ENCODE measurements at places on chromosomes 3 and 15.

DNA sequence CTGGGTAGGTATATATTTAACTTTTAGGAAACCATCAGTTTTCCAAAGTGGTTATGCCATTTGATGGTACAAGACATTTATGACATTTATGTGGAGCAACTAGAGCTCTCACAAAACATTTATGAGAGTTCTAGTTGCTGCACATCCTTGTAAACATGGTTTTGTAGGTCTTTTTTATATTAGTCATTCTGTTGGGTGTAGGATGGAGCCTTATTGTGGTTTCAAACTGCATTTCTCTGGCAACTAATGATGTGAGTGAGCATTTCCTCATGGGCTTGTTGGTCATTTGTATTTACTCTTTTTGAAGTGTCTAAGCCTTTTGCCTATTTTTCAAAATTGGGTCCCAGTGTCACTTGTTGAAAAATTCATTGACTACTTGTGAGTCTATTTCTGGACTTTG, 45.7 kb upstream of the MGLL start:
- no peak for DNase-seq

- DNase-seq, result no peak
Observed at GRCh38 chr3:114389156-114389555, 95.3 kb downstream of the TIGIT start.

- no peak for DNase-seq
Observed at GRCh38 chr3:133812872-133813271, 7.3 kb downstream of the SRPRB start.

DNA sequence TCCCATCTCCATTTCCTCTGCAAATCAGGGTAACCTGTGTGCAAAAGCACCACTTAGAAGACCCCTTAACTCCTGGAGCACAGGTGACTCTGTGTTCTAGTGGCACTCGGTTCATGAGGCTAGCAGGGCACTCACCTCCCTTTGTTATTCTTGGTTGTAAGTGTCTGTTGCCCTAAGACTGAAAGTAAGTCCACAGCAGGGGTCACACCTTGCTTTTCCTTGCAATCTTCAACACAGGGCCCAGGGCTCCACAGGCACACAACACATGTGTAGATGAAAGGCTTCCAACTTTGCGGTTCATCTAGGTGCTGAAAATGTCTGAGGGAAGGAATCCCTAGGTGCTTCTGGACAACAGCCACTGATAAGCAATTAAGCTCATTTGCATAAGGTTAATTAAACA, 2.9 kb downstream of the RNU6-1 start:
- no peak for DNase-seq

DNA sequence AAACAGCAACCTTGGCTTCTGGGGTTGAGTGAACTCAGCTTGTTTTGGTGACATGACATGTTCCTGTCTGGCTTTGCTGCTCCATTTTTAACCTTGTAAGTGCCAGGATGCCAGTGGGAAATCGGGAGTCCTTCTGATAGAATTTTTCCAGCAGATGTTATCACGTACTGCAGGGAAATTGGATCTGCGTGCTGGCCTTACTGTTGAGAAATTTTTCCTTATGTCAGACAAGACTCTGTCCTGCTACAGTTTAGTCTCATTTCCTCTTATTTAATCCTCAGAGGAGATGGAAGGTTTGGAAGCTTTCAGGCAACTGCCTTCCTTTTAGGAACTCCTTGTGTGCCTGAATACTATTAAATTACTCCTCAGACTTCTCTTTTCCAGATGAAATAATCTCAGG, 80.6 kb downstream of the PGPEP1L start:
- DNase-seq, result no peak

GRCh38 chr3:161475905-161476304, 20.7 kb upstream of the OTOL1 start:
- no peak for DNase-seq

- DNase-seq, result no peak
Observed at GRCh38 chr3:9056581-9056980, 93.3 kb upstream of the RAD18 start.

DNA sequence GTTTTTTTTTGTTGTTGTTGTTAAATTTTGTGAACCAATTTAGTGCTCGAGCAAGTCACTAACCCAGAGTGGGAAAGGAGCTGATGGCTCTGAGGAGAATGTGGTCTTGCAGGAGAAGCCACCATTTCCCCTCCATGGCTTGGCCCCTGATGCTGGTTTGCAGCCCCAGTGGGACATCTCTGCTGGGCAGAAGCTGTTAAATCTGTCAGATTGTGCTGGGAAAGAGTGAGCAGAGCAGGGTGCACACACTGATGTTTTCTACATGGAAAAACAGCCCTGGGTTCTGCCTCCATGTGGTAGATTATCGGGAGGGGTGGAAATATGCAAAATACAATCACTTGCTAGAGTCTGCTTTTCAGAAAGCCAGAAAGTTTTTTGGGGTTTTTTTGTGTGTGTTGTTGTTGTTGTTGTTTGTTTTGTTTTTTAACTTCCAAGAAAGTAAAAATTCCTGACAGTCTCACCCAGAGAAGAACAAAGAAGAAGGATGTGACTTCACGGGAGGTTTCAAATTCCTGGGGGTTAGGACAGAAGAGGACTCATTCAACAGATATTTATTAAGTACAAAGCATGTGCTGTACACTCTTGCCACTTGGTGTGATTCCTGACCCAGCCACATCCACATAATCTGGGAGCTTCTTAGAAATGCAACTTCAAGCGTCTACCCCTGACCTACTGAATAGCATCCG, 133.7 kb downstream of the FOXB1 start:
- DNase-seq, result no peak

GRCh38 chr15:95016511-95017229, 785.3 kb downstream of the MCTP2 start:
- no peak for DNase-seq

- DNase-seq, result peak; percentile 82
Observed at GRCh38 chr15:67707520-67708283, 117.6 kb upstream of the SKOR1 start.

DNA sequence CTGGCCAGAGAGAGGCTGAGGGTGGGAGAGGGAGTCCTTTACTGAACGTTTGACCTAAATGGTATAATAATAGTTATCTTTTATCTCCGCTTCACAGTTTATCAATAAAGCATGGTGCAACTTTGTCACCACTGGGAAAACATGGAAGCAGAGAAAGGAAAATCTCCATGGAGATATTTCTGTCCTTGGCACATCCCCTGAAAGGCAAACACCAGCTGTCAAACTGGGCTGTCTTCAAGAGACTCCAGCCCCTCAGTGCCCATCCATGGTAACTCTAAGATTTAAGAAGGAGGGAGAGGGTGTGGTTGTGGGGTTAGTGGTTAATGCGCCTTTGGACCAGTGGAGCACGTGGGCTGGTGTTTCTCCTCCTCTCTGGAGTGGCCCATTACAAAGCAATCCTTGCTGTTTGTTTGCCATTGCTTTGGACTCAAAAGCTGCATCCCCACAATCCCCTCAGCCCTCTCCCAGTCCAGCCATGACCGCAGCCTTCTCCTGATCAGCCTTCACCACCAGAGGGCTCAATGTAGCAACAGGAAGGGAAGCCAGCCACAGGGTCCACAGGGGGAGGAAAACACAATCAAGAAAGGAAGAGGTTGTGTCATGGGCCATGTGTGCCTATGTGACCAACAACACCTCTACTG, 38.2 kb upstream of the FAM174B start:
- DNase-seq, result peak; percentile 91

DNA sequence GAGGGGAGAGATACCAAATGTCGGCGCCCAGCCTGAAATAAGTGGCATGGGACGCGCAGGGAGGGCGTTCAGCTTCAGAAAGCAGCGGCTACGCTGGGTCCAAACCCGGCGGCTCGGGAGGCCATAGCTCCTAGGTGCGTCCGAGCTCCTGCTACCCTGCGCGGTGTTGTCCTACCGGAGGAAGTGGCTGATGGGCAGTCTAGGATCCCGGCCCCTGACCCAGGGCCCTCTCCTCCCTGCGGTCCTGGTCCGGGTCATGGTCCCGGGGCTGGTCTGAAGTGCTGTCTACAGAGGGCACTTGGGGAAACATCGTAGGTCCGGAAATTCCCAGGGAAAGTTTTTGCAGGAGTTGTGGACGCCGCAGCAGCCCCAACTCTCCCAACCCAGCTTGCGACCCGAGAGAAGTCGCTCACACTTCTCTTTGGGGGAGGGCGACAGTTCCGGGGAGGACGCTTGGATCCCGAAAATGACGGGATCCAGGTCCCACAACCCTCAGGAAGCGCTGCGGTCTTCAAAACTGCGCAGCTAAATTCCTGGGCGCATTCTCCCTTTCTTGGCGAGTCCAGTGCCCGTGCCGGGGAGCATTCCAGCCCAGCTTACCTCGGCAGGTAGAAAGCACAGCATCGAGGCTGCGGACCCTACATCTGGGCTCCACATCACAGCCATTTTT, 9.1 kb upstream of the FOXB1 start:
- peak; percentile 87 for DNase-seq

DNA sequence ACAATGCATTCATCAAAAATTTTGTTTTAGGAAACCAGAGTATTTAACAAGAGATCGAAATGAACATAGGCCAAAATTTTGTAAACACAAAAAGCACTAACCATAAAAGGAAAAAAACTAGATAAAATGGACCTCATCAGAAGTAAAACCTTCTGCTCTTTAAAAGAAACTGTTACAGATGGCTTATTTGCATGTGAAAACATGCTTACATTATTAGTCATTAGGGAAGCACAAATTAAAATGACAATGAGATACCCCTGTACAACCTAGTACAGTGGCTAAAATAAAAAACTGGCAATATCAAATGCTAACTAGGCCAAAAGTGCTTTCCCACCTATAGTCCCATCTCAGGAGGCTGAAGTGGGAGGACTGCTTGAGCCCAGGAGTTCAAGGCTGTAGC, 19.3 kb downstream of the UBR1 start:
- peak; percentile 7 for DNase-seq

DNA sequence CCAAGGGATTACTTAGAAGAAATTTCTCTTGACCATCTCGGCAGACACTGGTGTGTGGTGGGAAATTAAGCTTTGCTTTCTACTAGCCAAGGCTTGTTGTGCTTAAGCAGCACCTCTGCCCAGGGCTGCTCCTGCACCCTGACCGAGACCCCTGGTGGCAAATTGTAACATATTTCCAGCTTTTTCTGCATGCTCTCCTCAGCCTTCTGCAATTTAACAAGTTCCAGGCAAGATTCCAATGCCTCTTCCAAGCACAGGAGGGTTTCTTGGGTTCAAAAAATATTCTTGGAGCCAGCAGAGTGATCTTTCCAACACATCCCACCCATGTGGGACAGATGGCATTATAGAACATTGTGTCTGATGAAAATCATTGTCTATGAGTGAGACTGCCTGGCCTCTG, 210.5 kb downstream of the CLSTN2 start:
- DNase-seq, result peak; percentile 5

- DNase-seq, result no peak
Observed at GRCh38 chr3:113620091-113620490, 76.4 kb downstream of the USF3 start.

- no peak for DNase-seq
Observed at GRCh38 chr15:101613130-101614000, 38.8 kb downstream of the TM2D3 start.

DNA sequence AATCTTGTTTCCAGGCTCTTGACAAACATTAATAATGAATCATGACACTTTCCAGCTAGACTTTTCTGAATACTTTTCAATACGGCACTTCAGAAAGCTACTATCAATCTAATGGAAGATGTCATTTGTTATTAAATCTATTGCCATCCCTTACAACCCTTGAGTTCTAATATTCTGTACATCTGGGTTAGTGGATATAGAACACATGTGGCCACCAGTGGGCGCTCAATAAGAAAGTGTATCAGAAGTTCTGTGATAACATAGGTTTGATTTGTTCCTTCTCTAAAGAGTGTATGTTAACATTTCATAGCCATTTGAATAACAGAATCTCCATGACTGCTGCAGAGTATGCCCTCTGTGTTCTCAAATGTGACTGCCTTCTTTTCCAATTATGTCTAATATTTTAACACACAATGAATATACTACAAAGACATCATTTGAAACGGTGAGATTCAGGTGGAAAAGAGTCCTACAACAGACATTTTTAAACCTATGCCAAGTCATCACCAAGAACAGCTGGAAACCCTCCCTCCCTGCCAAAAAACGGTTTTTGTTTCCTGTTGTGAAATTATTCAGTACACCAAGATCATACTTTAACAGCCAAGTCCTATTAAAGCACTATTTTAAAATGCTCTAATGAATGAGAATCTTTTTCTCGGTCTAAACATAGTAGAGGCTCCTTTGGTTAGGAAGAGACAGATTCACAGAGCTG, 22.2 kb downstream of the ALDH1A2 start:
- DNase-seq, result peak; percentile 51
